ENCODE measurements at places on chromosomes 6 and 20.
A peak's percentile ranks its signal among the peaks of the same experiment; 100 is the strongest.

DNA sequence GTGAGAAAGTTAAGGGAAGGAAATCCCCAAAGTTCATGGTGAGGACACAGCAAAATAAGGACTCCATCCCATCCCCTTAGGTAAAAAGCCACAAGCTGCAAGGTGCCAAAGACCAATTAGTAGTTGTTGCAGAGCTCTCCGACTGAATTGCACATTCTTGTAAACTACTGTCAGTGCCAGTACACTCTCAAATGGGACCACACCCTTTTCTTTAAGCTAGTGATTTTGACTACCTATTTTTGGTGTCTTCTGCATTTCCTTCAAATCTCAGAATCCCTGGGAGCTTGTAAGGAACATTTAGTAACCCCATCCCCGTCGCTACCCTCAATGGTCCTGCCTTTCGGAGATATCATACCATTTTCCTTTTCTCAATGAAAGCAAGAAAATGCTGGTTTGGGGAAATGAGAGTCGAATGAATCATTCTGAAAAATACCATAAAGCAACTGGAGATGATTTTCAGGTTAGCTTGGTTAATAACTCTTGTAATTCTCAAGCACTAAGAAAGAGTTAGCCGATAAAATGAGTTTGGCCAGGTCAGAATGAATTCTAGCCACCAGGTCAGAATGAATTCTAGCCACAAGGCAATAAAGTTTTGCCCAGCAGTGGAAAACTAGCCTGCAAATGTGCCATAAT lies 5.2 kb upstream of the HMGN3 start:
- DNase-seq, result peak; percentile 35

DNA sequence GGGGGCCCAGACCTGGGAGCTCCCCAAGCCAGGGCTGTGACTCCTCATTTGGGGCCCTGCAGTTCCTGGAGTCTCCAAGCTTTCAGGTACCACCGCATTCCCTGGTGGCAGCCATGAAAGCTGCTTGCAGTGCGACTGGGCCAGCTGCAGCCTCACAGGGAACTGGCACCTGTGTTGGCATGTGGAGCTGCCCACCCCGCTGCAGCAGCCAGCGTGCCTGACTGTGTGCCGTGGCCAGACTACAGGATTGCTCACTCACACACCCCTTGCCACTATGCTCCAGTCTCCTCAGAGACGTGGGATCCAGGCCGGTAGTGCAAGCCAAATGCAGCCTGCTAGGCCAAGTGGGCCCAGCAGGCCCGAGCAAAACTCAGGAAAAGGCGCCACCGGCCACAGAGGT lies 450.7 kb downstream of the COL12A1 start:
- no peak for DNase-seq

DNA sequence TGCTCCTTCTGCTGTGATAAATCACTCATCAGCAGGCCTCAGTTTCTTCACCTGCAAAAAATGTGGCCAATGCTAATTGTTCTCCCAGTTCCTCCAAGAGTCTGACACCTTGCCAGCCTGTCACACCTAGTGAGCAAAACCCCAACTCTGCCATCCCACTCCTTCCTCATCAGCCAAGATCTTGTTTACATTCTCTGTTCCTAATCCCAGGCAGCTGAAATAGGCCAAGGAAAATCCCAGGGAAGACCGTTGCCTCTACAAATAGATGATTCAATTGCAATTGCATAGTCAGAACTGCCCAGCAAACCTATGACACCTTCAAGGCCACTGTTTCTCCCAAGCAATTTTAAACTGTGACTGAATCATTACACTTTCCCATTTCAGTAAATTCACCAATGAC lies 78.7 kb downstream of the GMDS start:
- DNase-seq, result no peak

DNA sequence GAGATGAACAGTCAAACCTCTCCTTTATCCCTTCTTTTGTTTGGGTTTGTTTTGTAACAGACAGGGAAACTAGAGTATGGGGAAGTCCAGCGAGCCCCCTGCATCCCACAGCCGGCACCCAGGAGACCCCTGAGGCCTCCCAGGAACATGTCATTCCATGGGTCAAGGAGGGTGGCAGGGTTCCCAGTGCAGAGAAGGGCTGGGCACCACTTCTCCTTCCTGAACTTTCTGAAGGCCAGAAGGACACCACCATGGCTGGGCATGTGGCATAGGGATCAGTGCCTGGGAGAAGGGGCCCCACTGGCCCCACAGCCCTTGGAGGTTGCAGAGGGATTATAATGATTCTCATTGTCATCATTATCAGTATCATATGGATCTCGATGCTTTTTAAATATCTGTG lies 13.9 kb upstream of the CST7 start:
- DNase-seq, result no peak

DNA sequence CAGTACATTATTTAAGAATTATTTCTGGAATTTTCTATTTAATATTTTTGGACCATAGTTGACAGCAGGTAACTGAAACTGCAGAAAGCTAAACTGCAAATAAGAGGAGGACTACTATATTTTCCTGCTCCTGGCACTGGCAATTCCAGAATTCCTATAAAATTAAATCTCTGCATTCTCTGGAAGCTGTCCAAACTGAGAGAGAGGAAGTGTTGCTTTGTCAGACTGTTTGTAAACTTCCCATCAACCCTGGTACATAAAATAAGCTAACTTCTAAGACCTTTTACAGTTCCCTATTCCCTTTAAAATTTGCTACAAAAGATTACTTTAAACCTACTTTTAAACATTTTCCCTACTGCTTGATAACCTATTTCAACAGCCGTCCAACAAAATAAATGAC lies 196.1 kb upstream of the RUNX2 start:
- no peak for DNase-seq

DNA sequence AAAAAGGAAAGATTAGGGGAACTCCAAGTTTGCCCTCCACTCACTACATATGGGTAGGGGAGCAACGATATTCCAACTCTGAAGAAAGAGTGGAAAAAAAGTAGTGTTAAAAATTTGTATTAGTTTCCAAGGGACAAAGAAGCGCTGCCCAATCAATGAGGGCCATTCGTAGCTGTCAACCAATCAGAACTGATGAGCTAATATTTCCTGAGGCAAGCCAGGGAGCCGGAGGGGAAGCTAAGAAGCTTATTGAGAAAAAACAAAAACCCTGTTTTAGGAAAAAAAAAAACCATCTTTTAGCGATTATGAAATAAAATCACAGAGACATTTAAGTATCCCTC lies 59.5 kb downstream of the TRIM38 start:
- DNase-seq, result no peak

- peak; percentile 52 for DNase-seq
Observed at GRCh38 chr6:36676141-36677058, 2.1 kb upstream of the CDKN1A start.

GRCh38 chr6:146902846-146903245 lies 301.4 kb upstream of the STXBP5 start:
- no peak for DNase-seq

- no peak for DNase-seq
Observed at GRCh38 chr6:154543628-154544027, 33.1 kb upstream of the CNKSR3 start.

DNA sequence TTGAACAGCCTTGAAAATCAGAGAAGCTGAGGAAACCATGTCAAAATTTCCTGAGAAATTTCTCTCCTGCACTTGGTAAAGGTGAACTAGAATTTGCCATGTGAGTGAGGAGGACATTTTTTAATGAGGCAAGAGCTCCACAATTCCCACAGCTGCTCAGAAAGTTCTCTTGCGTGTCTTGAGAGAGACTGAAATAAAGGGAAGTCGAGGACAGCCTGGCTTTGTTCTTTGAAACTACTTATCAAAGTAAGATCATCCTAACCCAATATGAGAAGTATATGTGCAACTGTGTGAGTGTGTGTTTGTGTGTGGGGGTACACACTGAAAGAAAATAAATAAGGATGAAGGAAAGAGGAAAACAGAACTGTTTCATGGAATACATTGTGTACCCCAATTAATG lies 163.4 kb downstream of the SLC24A3 start:
- no peak for DNase-seq

- no peak for DNase-seq
Observed at GRCh38 chr6:63516186-63516944, 55.9 kb upstream of the LOC128125822 start.

GRCh38 chr6:139287868-139288267 lies 3.9 kb downstream of the TXLNB start:
- DNase-seq, result no peak

DNA sequence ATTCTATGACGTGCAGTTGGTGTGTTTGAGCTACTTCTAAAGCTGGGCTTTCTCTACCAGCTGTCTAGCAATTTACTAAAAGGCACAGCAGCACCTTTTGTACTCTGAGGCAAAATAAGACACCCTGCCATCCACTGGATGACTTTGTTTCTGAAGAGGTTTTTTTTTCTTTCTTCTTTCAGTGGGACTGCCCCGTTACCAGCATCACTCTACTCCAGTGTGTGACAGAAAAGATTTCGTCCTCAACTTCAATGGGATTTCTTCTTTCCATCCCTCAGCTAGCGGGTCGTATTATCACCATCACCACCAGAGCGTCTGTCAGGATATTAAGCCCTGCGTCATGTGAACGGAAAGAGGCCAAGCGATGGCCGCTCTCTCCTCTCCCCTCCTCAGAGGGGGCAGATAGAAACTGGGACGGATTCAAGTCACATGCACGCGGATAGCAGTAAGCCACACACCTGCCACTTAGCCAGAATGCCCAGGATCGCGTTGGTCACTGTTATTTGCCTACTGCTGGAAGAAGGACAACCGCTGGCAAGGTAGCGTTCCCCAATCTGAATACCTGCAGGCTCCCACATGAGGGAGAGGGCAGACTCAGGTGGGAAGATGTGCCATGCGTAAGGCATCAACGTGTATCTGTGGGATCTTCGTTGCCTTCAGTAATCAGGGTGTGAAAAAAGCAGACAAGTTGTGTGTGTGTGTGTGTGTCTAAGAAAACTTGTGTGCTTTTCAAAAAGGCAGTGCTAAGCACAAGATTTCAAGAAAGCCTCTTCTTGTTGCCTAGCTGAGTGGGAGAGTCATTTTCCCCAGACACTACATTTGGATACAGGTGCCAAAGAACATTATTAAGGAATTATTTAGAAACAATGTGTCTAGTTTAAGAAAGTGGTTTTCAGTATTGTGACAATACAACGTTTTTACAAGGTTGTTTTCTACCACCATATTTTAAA lies 5.4 kb downstream of the FOXF2 start:
- DNase-seq, result no peak

GRCh38 chr20:61937146-61937962 lies 128.3 kb downstream of the TAF4 start:
- no peak for DNase-seq

GRCh38 chr6:53686355-53686940 lies 20.9 kb upstream of the KLHL31 start:
- no peak for DNase-seq

DNA sequence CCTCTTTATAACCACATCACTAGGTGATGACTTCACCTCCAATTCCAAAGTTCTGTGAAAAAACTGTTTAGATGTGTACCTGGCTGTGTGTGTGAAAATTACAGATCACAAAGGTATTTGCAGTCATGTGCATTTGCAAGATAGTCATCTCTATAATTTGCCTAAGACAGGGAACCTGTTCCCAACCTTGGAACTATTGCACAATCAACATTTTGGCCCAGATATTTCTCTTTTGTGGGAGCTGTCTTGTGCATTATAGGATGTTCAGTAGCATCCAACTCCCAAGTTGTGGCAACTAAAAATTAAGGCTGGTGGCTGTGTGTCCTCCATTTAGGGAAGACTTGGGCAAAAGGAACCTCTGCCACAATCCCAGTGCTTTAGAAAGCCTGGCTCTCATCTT lies 34.0 kb upstream of the FAM210B start:
- no peak for DNase-seq

- DNase-seq, result no peak
Observed at GRCh38 chr6:13446381-13446780, 41.0 kb downstream of the GFOD1 start.

DNA sequence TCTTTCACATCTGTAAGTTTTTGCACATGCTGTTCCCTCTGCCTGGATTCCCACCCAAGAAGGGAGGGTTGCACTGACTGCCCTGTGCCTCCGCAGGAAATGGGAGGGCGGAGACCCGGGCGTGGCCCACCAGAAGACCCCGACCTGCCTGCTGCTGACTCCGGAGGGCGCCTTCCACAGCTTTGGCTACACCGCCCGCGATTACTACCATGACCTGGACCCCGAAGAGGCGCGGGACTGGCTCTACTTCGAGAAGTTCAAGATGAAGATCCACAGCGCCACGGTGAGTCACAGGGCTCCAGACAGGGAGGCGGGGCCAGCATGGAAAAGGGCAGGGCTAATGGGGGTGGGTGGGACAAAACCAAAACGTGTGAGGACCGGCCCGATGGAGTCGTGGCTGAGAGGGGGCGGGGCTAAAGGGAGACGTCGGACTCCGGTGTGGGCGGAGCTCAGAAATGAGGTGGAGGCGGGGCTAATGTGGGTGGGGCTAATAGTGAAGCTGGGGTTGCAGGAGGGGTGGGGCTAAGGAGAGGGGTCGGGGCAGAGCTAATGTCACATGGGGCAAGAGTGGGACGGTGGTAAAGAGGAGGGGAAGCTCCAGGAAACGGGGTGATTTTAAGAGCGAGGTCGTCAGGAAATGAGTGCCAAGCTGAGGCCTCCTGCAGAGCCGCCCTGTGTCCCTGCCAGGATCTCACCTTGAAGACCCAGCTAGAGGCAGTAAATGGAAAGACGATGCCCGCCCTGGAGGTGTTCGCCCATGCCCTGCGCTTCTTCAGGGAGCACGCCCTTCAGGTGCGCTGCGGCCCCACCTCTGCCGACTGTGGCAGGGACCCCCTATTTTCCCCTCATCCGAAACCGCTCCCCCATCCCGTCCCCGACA lies 12.6 kb downstream of the HSPA12B start:
- peak; percentile 72 for DNase-seq

GRCh38 chr6:160386869-160387530 lies 38.8 kb downstream of the SLC22A3 start:
- no peak for DNase-seq

DNA sequence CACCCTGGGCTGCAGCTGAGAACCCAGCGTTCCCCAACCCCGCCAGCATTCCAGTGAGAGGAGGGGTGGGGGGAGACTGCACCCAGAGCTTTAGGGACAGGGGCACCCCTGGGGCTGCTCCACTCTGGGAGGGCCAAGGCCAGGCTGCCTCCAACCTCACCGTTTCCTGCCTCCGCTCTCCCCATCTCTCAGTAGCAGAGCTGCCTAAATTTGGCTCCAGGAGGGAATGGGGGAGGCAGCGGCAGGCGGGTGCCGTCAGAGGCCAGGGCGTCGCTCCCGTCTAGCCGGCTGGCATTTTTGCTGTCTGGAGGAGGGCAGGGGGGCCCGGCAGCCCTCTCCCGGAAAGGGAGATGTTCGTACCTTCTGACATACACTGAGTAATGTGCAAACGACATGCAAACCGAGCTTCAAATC lies 46.6 kb downstream of the NOL4L start:
- DNase-seq, result no peak

DNA sequence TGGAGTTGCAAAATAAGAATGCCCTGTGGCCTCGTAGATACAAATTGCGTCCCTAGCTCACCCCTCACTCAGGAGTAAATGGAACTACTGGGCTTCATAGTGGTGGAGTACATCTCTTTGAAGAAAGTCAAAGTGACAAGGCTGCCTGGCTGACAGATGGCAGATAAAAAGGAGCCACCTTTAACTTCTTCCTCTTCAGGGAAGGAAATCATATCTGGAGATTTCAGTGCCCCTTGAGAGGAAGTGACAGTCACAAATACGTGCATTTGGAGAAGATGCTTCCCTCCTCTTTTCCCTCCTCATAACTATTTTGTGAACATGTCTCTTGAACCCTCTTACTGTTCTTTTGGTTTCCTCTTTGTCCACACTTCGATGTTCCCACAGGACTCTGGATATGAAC lies 43.2 kb downstream of the PPP1R3G start:
- no peak for DNase-seq

All from GM06990 (cell line).